ENCODE measurements at places on chromosomes 4 and X. TPM values are rescaled to one million over a fixed set of nuclear protein-coding genes. Genes with fewer than 3 reads are reported as not detected.

DNA sequence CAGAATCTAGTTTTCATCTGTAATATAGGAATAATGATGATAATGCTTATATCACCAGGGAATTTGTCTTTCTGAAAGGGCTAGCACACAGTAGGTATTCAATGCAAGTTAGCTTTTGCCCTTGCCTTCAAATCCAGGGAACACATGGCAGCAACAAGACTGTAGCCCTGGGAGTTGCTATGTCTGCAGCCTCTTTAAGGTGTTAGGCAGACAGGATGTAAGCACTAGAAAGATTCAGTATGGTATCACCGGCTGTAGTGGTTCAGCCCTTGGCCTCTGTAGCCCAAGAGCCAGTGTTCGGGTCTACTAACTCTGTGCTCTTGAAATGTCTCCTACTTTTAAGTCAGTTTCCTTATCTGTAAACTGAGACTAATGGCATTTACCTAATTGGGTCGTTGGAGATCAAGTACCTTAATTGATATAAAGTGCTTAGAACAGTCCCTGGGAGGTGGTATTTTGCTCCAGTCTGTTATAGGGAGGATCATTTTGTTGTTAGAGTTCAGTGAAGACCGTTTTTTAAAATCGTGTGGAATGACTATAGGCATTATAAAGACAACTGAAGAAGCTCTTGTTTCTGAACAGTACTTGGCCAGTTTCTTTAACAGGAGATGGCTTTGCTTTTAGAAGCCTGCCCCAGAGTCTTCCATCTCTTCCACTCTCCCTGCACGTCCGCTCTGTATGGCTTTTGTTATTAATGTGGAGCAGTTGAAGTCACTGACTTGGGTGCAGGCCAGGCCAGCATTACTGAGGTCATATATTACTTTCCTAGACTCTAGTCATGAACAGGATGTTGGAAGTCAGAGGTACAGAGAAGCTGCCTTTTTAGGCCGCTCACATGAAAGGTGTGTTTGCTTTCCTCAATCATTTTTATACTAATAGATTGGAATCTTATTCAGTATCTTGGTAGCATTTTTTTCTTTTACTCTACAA is 44.8 kb downstream of the GAB1 start:
- H3K4me1 ChIP-seq, result no peaks in the 10 kb centered on the region
- H3K36me3 ChIP-seq, result no peaks in the 10 kb centered on the region
- no peak overlapping the region for H3K4me3 ChIP-seq
- no peak overlapping the region for H3K27ac ChIP-seq
- DNase-seq, result no peak

- no peaks in the 10 kb centered on the region for H3K4me1 ChIP-seq
- no peak for DNase-seq
- no peaks in the 10 kb centered on the region for H3K36me3 ChIP-seq
- no peaks in the 10 kb centered on the region for H3K27me3 ChIP-seq
- H3K4me3 ChIP-seq, result no peak overlapping the region
- H3K27ac ChIP-seq, result no peak overlapping the region
These were observed 340.9 kb downstream of the CHIC1 start for GRCh38 chrX:73903941-73904340.

- H3K27me3 ChIP-seq, result no peaks in the 10 kb centered on the region
- H3K36me3 ChIP-seq, result no peaks in the 10 kb centered on the region
- H3K4me3 ChIP-seq, result no peak overlapping the region
- no peak overlapping the region for H3K27ac ChIP-seq
These were observed 488.8 kb upstream of the CPEB2 start for GRCh38 chr4:14513471-14513870.

GRCh38 chrX:55695227-55696018 is 22.1 kb upstream of the RRAGB start:
- no peak overlapping the region for H3K27ac ChIP-seq
- H3K36me3 ChIP-seq, result no peaks in the 10 kb centered on the region
- no peaks in the 10 kb centered on the region for H3K27me3 ChIP-seq
- DNase-seq, result no peak
- H3K4me1 ChIP-seq, result no peaks in the 10 kb centered on the region

- no peaks in the 10 kb centered on the region for H3K4me1 ChIP-seq
- H3K27ac ChIP-seq, result no peak overlapping the region
- no peaks in the 10 kb centered on the region for H3K27me3 ChIP-seq
These were observed 391.0 kb upstream of the MAGEB2 start for GRCh38 chrX:29824176-29824906.

DNA sequence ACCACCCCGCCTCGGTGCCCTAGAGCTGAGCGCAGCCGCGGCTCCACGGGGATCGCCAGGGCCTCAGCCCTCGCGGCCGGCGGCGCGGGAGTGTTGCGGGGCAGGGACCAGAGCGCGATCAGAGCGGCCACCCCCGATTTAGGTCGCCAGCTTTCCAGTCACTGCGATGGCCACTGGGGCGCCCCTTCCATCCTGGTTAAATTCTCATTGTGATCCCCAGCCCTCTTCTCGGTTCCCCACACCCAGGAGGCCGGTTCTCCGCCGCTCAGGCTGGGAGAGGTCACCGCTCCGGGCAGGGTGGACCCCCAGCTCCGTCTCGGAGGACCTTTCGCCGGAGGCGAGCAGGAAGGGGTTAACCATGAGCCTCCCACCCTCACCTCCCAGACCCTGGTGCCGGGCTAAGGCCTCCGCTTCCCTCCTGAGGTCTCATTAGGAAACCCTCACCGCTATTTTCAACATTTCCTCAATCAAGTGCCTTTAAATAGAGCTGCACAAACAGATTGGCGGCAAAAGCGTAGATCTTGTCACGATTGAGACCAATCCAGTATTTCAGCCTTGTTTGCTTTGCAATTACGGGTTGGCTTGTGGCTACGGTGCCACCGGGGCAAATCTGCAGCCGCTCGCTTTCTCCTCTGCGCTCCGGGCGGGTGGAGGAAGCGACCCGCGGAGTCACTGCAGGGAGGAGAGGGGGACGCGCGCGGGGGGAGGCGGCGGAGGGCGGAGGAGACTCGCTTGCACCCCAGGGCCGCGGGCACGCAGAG is 8.3 kb upstream of the HAND2 start:
- H3K27ac ChIP-seq, result no peak overlapping the region
- peaks cover 52% of the 10 kb centered on the region for H3K27me3 ChIP-seq
- no peaks in the 10 kb centered on the region for H3K4me1 ChIP-seq
- DNase-seq, result no peak
- no peaks in the 10 kb centered on the region for H3K36me3 ChIP-seq

GRCh38 chr4:52144372-52144771 is 93.3 kb downstream of the SPATA18 start:
- no peaks in the 10 kb centered on the region for H3K36me3 ChIP-seq
- DNase-seq, result no peak
- H3K4me1 ChIP-seq, result no peaks in the 10 kb centered on the region
- no peak overlapping the region for H3K4me3 ChIP-seq
- no peak overlapping the region for H3K27ac ChIP-seq

GRCh38 chrX:9797384-9798360 is 11.4 kb downstream of the SHROOM2 start:
- no peaks in the 10 kb centered on the region for H3K27me3 ChIP-seq
- no peak for DNase-seq
- H3K4me3 ChIP-seq, result no peak overlapping the region

DNA sequence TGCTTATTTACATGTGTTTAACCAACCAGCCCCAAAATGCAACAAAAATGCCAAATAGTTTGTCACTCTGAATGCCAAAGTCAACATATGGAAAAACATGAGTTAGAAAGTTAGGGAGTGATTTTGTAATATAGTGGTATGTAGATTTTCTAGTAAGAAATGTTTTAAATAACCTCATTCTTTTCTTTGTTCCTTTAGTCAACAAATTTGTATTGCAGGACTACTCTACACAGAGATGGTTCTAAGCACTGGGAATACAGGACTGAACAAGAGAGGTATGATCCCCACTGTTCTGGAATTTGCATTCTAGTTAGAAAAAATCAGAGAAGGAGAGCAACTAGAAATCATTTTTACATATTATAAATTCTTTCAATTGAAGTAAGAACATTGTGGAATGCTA is 218.8 kb upstream of the ANXA10 start:
- DNase-seq, result no peak
- no peaks in the 10 kb centered on the region for H3K4me1 ChIP-seq
- no peak overlapping the region for H3K4me3 ChIP-seq
- no peaks in the 10 kb centered on the region for H3K36me3 ChIP-seq
- H3K27ac ChIP-seq, result no peak overlapping the region
- H3K27me3 ChIP-seq, result no peaks in the 10 kb centered on the region

GRCh38 chrX:156003486-156004185 is 6.1 kb downstream of the IL9R start:
- no peak overlapping the region for H3K4me3 ChIP-seq
- no peaks in the 10 kb centered on the region for H3K27me3 ChIP-seq
- H3K4me1 ChIP-seq, result no peaks in the 10 kb centered on the region

FGFR3 gene
- total RNA-seq, result 31.7 TPM

KIT gene
- total RNA-seq, result not detected

NKX3-2 gene
- 1.4 TPM for total RNA-seq

PIM2 gene
- 15.6 TPM for total RNA-seq

DNA sequence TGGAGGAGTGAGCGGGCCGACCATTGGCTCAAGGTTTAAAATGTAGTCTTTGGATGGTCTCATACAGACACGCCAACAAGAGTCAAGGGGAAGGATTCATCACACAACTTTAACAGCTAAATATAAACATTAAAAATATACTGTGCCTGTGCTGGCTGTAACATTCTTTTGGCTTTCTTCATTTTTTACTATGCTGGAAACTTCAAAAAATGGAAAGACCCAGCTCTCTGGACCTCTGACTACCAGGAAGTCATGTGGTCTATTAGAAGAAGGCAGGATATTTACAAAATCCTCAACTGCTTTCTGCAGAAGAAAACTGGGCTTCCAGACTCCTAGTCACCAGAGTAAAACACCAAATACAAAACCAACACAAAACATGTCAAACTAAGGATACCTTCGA is 49.8 kb upstream of the KLF3 start:
- H3K4me3 ChIP-seq, result no peak overlapping the region
- no peak for DNase-seq
- peaks cover 5% of the 10 kb centered on the region for H3K4me1 ChIP-seq

LAMTOR3 gene
- total RNA-seq, result 21.0 TPM

DNA sequence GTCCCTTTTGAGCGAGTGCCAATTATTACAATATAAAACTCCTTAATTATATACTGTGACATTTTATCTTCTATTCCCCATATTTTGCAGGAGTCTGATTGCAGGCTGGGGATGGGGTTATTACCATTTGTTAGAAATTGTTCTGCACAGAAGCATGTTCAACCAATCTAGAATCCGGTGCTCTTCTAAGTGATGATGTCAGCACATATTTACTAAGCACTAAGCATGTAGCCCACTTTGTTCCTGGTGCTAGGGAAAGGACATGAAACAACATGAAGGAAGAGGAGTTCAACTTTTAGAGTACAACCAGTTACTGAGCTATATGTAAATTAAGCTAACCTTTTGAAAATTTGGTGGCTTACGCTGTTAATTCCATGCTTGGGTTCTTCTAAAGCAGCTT is 52.8 kb upstream of the IL1RAPL2 start:
- no peak overlapping the region for H3K27ac ChIP-seq
- no peaks in the 10 kb centered on the region for H3K27me3 ChIP-seq
- H3K4me1 ChIP-seq, result no peaks in the 10 kb centered on the region
- DNase-seq, result no peak
- no peak overlapping the region for H3K4me3 ChIP-seq
- H3K36me3 ChIP-seq, result no peaks in the 10 kb centered on the region

HAND2 gene
- total RNA-seq, result not detected

PF4V1 gene
- total RNA-seq, result not detected

- no peak overlapping the region for H3K4me3 ChIP-seq
- no peaks in the 10 kb centered on the region for H3K27me3 ChIP-seq
- no peak for DNase-seq
- H3K27ac ChIP-seq, result no peak overlapping the region
These were observed 282.4 kb downstream of the ANK2 start for GRCh38 chr4:113331811-113332210.

TMPRSS11D gene
- not detected for total RNA-seq

GRCh38 chr4:88027611-88028608 is 20.5 kb downstream of the PKD2 start:
- no peak overlapping the region for H3K27ac ChIP-seq
- no peak for DNase-seq
- H3K4me1 ChIP-seq, result no peaks in the 10 kb centered on the region

- H3K36me3 ChIP-seq, result no peaks in the 10 kb centered on the region
- no peak for DNase-seq
- H3K27me3 ChIP-seq, result no peaks in the 10 kb centered on the region
- H3K27ac ChIP-seq, result peak overlapping the region; percentile 73
- peak overlapping the region; percentile 70 for H3K4me3 ChIP-seq
These were observed 981 bp downstream of the TET2 start for GRCh38 chr4:105147553-105148161.

DNA sequence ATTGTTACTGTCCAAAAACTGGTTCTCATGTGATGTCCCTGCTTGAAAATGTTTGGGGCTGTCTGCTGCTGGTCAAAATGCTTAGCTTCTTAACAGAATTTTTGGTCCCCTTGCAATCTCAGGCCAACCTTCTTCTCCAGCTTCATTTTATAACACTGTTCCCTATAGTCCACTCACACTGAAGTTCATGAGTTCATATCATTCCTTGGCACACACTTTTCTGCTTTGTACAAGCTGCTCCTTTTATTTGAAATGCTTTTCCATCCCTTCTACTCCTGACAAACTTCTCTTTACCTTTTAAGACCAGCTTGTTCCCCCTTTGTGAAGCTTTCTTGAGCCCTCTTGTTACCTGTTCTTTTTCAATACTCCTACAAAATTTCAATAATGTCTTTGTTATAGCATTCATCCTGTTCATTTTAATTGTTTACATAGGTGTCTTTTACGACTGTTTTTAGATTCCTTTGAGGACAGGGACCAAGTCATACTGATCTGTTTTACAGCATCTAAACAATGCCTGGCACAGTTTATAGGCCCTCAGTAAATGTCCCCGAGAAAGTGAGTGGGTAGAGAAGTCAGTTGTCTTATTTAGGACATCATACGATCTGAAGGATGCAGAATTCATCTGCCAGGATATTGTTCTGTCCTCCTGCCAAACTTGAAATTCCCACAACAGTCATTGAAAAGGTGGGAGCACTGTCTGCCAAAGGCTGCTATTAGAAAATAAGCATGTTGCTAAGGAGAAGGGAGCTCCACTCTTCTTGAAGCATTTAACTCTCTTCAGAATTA is 134.4 kb upstream of the BMPR1B start:
- H3K27me3 ChIP-seq, result no peaks in the 10 kb centered on the region
- no peaks in the 10 kb centered on the region for H3K4me1 ChIP-seq
- no peak overlapping the region for H3K4me3 ChIP-seq

HSD17B13 gene
- total RNA-seq, result 0.81 TPM

ETDB gene
- total RNA-seq, result not detected

DNA sequence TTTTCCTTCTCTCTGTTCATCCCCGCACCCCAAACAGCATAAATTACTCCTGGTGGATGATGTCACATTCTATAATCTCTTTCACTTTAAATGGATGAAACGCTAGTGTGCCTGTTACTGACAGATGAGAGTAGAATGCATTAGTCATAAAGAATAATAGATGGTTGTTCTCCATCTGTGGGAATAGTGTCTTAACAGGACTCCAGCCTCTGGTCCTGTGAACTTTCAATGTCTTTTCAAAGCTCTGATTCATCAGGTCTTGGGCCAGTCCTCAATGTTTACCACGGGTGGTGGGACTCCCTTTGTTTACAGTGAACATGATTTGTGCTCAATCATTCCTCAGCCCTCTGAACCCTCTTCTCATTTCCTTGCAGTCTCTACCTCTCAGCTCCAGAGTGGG is 182.6 kb downstream of the GABRB1 start:
- H3K36me3 ChIP-seq, result no peaks in the 10 kb centered on the region
- 0 out of 2 replicates have a peak, but pooled peaks cover 5% of the 10 kb centered on the region for H3K27me3 ChIP-seq
- no peak overlapping the region for H3K27ac ChIP-seq
- no peak overlapping the region for H3K4me3 ChIP-seq
